ENCODE measurements at places on chromosomes 16 and 17.

GRCh38 chr17:78724544-78724943 is 57.5 kb downstream of the CYTH1 start:
- DNase-seq, result no peak

DNA sequence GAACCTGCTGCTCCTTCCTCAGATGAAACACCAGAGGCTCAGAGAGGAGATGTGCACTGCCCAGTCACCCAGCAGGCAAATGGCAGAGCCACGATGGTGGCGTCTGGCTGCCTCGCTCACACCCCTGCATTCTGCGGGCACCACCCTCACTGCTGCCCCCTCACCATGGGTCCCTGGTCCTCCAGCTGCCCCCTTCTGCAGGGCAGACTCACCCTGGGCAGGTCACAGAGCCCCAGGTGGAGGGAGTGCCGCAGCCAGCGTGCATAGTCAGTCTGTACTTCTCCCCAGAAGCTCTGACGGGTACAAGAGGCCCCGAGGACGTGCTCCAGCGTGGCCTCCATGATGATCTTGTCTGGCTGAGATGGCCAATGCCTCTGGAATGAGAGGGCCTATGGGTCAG is 52.9 kb downstream of the RMI2 start:
- no peak for DNase-seq

- no peak for DNase-seq
These were observed 10.1 kb downstream of the VAC14 start for GRCh38 chr16:70790815-70791214.

- DNase-seq, result no peak
These were observed 3.6 kb downstream of the QRICH2 start for GRCh38 chr17:76304226-76305134.

- peak; percentile 93 for DNase-seq
These were observed 27.1 kb upstream of the ANKFN1 start for GRCh38 chr17:56125830-56126819.

- DNase-seq, result peak; percentile 85
These were observed 36.0 kb downstream of the RNF157 start for GRCh38 chr17:76204277-76204676.

DNA sequence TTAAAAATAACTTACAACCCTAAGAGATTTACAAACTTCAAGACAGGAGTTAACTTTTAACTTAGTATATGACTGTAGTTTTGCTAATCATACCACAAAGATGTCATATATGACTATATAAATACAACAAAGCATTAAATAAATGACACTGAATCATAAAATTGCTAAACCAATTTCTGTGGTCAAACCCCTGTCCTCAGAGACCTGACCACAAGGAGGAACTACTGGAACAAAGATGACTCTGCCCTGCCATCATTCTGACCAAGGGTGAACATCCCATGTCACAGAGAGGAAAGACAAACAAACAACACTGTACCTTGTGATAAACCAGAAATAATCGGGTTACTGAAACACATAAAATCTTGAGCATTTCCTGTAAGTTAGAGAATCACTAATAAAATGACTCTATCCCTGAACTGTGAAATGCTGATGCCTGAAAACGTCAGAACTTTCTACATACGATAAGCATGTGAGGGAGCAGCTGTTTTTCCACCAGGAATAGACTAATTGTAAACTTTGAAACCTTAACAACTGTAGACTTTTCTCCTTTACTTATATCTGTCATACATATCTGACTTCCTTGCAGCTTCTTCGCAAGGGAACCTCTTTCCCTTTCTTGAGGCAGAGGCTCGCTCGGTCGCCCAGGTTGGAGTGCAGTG is 47.9 kb downstream of the WDR59 start:
- DNase-seq, result peak; percentile 99

DNA sequence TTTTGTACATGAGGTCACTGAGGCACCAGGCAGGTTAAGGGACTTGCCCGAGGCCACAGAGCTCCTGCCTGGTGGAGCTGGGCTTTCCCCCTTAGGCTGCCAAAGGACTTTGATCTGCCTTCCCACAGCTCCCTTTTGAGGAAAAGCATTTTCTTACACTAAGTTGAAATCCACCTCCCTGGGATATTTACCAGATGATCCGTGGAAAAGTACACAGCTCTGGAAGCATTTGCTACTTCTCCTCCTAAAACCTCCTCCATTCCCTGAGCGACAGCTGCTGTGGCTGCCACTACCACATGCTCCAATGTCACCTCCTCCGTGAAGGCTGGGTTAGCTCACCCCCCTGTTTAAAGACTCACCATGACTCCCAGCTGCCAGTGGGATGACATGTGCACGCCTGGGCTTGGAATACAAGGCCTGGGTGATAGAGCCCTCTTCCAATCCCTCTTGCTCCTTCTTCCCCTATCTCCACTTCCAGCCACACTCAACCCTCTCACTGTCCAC is 1.2 kb upstream of the MPRIP start:
- DNase-seq, result peak; percentile 57

DNA sequence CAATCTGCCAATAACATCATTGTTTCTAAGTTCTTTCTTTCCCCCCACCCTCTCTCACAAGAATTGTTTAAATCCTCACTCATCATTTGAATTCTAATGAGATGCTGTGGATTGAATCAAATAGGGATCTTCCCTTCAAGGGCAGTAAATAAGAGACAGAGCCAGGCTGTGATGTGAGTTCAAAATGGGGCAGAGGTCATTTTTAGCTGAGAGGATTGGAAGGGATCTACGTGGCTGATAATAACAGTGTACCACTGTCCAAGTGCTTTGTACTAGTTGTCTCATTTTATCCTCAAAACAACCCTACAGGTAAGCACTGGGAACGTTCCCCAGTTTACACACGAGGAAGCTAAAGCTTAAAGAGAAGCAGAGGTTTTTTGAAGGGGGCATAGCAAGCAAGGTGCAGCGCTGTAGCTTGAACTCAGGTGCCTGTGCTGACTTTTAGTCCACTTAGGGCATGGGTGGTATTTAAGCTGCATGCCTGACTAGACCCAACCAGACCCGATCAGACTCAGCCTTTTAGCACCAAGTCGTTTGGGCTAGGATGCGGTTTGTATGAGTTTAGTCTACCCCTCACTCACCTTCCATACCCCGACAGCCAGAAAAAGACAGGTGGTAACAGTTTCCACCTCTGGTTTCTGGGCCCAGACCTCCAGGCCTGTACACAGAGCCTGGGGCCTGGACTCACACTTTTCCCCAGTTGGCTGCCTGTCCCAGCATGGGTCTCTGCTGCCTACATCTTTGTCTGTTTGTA is 39.2 kb upstream of the CCR7 start:
- no peak for DNase-seq

DNA sequence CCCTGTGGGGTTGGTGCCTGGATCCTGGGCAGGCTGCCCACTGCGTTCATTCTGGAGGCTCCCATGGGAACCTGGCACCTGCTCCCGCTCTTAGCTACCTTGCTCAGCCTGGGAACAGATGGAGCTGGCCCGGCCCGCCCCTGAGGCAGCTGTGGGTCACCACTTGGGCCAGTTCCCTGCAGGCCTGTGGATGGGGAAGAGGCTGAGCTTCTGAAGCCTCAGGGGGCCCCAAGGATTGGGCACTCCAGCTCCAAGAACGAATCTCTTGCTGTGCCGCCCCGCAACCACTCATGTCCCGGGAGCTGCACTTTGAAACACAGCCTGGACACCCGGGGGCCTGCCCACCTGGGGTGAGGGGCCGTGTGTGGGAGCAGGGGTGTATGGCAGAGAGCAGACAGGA is 37.7 kb downstream of the BAHCC1 start:
- DNase-seq, result no peak

- peak; percentile 86 for DNase-seq
These were observed 3.1 kb downstream of the RNF227 start for GRCh38 chr17:7912927-7913524.

DNA sequence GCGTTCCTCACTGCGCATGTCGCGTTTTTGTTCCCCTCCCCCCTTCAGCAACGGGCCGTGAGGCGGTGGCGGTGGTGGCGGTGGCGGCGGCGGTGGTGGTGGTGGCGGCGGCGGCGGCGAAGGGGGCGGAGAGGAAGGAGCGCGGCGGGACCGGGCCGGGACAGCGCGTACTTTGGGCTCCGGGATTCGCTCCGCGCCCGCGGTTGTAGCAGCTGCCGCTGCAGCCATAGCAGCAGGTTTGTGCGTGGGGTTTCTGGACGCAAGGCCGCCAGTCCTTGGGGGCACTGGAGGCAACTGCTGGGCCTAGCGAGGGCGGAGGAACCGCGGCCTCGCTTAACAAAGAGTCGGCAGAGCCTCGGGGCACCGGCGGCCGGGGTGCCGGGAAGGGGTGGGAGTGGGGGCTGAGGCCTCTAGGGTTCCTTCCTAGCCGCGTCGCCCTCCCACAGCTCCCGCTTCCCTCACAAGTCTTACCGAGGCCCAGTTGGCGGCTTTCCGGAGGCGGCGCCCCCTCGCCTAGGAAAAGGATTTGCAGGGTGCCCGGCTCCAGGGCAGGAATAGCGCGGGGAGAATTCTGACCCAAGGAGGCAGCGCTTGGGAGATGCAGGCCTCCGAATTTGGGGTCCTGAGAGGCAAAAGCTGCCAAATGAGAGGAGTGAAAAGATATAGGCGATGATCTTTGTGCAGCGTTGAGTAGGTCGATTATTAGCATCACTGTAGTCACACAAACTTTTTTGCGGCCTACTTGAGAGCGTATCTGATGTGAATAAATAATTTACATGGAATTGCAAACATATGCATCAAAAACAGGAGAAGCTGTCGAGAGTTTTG is at the start of gene DDX42:
TSS of gene DDX42 (plus strand) at position 30 of the 828 bp plus-strand sequence. CDS start 12,880 bp downstream, outside the sequence.
- peak; percentile 45 for DNase-seq

DNA sequence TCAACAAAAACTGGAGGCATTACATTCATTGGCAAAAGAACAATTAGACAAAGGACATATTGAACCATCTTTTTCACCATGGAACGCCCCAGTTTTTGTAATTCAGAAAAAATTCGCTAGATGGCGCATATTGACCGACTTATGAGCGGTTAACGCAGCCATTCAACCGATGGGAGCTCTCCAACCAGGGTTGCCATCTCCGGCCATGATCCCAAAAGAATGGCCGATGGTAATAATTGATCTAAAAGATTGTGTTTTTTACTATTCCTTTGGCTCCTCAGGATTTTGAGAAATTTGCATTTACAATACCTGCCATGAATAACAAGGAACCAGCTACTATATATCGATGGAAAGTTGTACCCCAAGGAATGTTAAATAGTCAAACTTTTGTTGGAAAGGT is 21.4 kb downstream of the ALOX15B start:
- peak; percentile 74 for DNase-seq

DNA sequence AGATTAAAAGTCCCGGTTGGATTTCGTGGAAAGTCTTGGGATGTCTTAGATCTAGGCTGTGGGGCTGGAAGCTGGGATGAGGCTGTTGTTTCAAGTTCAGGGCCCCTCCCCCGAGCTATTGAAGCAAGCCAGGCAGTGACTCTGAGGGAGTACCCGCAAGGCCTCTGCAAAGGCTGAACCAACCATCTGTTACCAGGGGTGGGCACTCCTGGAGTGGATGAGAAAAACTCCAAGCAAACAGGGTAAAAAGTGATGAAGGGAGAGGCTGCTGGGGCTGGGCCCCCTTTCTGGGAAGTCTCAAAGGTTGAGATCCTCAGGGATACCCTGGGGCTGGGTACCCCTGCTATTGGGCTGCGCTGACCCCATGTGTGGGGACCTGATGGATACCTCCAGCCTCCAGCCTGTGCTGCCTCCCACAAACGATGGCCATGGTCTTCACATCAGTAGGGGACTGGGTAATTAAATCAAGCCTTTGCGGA is 82.4 kb upstream of the KIFC3 start:
- DNase-seq, result no peak

GRCh38 chr17:72434991-72435618 is 314.3 kb downstream of the SOX9 start:
- DNase-seq, result no peak

- DNase-seq, result no peak
These were observed 10.5 kb upstream of the METRNL start for GRCh38 chr17:83068641-83069570.

DNA sequence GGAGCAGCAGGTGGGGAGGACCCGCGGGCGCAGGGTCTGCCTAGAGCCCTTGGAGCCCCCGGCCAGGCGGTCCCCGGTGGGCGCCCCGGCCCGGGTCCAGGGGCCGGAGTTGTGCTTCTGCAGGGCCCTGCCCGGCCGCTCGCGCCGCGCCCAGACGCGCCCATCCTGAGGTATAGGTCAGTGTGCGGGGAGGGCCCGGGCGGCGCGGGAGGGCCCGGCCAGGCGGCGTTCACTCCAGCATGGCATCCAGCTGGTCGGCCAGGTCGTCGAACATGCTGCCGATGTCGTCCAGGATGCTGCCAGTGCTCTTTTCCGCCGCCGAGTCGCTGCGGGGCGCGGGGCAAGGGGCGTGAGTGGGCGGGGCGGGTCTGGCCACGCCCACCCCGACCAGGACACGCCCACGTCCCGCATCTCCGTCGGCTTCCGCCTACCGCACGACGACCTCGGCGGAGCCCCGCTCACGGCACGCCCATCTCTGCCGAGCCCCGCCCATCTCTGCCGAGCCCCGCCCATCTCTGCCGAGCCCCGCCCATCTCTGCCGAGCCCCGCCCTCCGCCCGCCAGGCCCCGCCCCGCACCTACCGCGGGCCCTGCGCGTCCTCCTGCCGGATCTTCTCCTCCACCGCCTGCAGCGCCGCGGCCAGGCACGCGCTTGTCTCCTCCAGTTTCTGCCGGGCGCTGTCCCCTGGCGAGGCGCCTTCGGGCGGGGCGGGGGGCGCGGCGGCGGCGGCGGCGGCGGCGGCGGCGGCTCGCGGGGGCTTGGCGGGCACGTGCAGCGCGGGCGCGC is 17.9 kb downstream of the CASKIN1 start:
- DNase-seq, result peak; percentile 23

GRCh38 chr16:82379551-82379950 is 209.5 kb upstream of the MPHOSPH6 start:
- no peak for DNase-seq

GRCh38 chr16:3945751-3946603 is 65.5 kb upstream of the CREBBP start:
- peak; percentile 96 for DNase-seq

DNA sequence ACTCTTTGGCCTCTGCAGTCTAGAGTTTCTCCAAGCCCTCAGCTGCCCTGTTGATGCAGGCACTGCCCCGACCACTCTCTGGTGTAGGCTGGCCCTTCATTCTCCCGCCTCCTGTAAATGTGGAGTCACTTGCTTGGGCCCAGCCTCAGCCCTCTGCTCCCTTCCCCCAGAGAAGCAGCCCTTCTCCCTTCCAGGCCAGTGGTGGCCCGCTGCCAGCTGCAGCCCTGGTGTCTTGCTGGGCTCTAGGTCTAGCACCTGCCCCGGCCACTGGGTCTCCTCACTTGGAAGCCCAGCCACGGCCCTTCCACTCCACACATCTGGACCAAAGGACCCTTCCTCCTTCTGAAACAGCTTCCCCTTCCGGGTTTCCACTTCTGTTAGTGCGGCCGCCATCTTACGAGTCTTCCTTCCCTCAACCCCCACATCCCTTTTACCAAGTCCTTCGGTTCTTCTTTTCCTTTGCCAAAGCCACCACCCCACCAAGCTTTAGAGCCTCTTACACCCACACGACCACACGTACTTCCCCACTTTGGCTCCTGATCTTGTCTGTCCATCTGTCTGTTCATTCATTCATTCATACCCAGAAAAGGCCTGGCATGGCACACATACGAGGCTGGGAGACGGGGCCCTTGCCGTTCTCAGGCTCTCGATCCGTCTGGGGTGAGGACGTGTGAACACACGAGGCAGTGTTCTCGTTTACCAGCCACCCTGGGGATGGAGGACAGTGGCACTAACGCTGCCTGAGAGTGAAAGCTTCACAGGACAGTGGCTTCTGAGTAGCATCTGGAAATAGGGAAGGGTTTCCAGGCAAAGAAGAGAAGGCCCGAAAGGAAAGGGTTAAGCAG is 68.0 kb downstream of the ABR start:
- DNase-seq, result no peak

All from fibroblast of mammary gland (primary cell).